B cell (primary cell): ENCODE measurements at places on chromosomes 6 and 20. TPM values are rescaled to one million over a fixed set of nuclear protein-coding genes. Genes with fewer than 3 reads are reported as not detected.

- DNase-seq, result no peak
These were observed 58.0 kb downstream of the PACRG start for GRCh38 chr6:162785632-162786242.

GRCh38 chr6:45415315-45415714 is 37.6 kb upstream of the SUPT3H start:
- no peak for DNase-seq

DNA sequence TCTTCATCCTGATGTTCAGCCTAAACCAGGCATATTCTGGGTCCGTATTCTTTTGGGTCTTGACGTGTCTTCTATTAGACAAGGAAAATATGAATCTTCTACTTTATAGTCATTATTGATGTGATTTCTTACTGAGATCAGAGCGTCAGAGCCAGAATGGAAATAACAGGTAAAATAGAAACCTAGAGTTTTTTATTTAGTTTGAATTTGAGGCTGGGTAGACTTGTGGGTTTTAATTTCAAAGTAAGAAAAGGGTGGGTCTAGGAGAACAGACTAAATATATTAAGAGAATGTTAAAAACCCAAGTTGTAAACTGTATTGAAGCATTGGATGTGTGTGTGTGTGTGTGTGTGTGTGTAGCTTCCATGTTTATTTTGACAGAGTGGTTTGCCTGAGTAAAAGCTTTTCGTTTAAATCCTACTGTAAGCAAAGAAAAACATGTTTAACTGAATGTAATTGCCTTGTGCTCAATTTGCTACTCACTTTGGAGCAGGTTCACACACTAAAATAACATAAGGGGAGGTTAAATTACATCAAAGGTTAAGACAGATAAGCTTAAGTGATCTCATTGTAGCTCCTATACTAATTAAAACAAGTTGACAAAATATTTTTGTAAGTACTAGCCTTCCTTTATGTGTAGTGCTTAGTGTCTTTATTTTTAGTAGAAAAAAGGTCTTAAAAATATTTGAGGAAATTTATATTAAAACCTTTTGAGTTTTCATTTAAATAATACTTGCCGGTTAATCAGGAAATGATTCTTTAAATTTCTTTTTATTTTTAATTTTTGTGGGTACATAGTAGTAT is 17.4 kb downstream of the HECA start:
- no peak for DNase-seq

DNA sequence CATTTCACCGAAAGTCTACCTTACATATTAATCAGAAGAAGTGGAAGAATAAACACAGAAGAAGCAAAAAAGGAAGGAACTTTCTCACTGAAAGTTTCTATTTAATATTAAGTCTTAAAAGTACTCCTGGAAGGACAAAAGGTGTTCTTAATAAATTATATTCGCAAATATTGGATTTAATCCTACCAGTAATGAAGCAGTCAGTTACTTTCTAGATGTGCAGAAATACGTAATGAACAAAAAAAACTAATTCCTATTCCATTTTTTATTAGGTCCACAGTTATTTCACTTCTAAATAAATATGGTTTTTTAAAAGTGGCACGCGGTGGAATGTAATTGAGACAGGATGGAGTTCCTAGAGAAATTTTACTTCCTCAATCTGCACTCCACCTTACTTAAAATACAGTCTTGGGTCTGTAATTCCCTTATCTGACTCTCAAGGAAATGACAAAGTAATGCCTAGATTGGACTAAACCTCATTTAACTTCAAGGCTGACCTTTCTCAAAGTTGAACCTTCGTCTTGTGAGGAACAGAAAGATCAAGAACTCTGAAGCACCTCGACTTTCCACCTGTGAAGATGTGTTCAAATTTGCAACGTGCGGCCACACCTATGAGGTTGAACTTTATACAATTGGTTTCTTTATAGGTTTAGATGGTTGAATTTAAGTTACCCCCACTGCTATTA is 1.1 kb upstream of the TRAM2 start:
- DNase-seq, result peak; percentile 16

Gene RBPJL
- not detected in 2 replicates for total RNA-seq

Gene GTF3C6
- 34.7 and 36.4 TPM in 2 replicates for total RNA-seq

Gene CGAS
- total RNA-seq, result 20.0 and 24.7 TPM in 2 replicates

Gene MATN4
- total RNA-seq, result not detected in 2 replicates

Gene ATP6V1G2
- total RNA-seq, result 3.3 and 4.4 TPM in 2 replicates

Gene MMP24
- not detected in 2 replicates for total RNA-seq

Gene RAET1E
- not detected in 2 replicates for total RNA-seq
